ENCODE measurements at places on chromosomes 5 and 9. TPM values are rescaled to one million over a fixed set of nuclear protein-coding genes. Genes with fewer than 3 reads are reported as not detected.

FREM1 gene
- 3.9 TPM for total RNA-seq

HRH2 gene
- total RNA-seq = 4.3 TPM

- DNase-seq = no peak
- no peaks in the 10 kb centered on the region for H3K4me1 ChIP-seq
- H3K27me3 ChIP-seq = no peaks in the 10 kb centered on the region
- H3K4me3 ChIP-seq = no peak overlapping the region
- no peaks in the 10 kb centered on the region for H3K36me3 ChIP-seq
Measured at GRCh38 chr9:82363682-82364081, 375.1 kb downstream of the SPATA31D1 start.

- no peak overlapping the region for H3K4me3 ChIP-seq
- H3K4me1 ChIP-seq = no peaks in the 10 kb centered on the region
- no peak for DNase-seq
- no peaks in the 10 kb centered on the region for H3K27me3 ChIP-seq
Measured at GRCh38 chr5:115388240-115388639, 91.8 kb upstream of the CCDC112 start.

GRCh38 chr9:134783699-134784039 lies 96.9 kb upstream of the FCN2 start:
- H3K4me3 ChIP-seq = no peak overlapping the region
- H3K36me3 ChIP-seq = no peaks in the 10 kb centered on the region
- peak; percentile 58 for DNase-seq

DNA sequence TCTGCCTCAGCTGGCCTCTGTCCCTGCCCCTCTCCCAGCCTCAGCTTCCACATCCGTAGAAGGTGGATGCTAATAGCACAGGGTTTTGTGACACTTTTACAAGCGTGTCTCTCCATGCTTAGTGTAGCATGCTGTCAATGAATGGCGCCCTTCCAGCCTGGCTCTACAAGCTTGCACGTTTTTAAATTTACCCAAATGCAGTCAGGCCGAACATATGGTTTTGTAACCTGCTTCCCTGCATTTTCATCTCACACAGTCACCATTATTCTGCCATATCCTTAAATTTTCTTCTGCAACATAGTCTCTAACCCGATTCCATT lies 28.8 kb downstream of the FAM163B start:
- no peak for DNase-seq
- H3K27ac ChIP-seq = no peak overlapping the region
- peaks cover 60% of the 10 kb centered on the region for H3K27me3 ChIP-seq
- no peak overlapping the region for H3K4me3 ChIP-seq
- no peaks in the 10 kb centered on the region for H3K36me3 ChIP-seq

- H3K4me3 ChIP-seq = no peak overlapping the region
- no peaks in the 10 kb centered on the region for H3K27me3 ChIP-seq
- no peak overlapping the region for H3K27ac ChIP-seq
- DNase-seq = no peak
- H3K4me1 ChIP-seq = peaks cover 18% of the 10 kb centered on the region
Measured at GRCh38 chr5:10604975-10605374, 41.1 kb downstream of the ANKRD33B start.

Data from tibial nerve (tissue), 4 donors.